Inflammatory macrophage treated with lipopolysaccharide for 4 hours (primary cell): ENCODE measurements at places on chromosomes 4 and X.
A peak's percentile ranks its signal among the peaks of the same experiment; 100 is the strongest.

GRCh38 chr4:1380368-1381151 is 25.7 kb downstream of the NKX1-1 start:
- no peak for DNase-seq

- no peak for DNase-seq
Observed at GRCh38 chr4:2024683-2025082, 15.9 kb upstream of the NELFA start.

DNA sequence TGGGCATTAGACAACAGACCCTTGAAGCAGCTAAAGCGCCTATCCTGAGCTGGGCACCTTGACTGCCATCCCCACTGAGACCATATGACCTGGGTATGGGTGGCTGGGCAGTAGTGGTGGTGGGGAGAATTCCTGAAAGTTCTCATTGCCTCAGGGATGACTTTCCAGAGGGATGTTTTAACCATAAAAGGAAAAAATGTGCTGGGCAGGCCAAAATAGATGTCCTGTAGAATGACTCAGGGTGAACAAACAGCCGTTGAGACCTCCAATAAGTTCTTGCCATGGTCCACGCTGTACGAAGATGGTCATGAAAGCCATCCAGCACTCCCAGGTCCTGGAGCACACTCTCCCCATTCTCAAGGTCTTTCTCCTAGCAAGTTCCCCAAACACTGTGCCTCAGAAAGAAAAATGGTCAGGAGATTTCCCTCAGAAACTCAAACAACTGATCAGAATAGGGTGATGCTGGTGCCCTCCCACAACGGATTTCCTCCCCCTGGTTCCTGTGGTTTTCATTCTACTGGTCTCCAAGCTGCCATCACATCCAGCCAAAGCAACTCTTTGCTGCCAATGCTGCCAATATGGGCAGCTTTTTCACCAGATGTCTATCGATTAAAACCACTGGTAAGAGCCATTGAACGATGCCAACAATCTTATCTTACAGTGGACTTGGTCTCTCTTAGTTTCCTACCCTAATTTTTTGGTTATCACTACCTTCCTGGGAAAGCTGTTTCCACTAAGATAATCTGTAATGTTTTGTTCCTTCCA is 11.2 kb downstream of the CDKN2AIP start:
- no peak for DNase-seq

DNA sequence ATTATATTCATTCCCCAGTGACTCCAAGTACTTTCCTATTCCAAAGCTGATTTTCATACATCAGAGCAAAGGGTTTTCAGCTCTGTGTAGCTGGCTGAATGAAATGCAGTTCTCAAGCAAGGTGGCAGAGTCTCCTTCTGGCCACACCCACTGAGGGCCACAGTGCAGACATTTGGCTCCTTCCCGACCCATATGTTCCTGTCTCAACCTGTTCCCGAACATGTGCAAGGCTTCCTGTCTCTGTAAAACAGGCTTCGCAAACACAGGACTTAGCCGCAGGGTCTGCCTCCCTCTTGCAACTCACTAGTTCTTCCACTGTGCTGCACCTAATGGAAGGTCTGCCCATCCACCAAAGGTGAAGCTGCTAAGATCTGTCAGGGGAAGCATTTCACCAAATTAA is 249.2 kb downstream of the MID1IP1 start:
- DNase-seq: no peak

DNA sequence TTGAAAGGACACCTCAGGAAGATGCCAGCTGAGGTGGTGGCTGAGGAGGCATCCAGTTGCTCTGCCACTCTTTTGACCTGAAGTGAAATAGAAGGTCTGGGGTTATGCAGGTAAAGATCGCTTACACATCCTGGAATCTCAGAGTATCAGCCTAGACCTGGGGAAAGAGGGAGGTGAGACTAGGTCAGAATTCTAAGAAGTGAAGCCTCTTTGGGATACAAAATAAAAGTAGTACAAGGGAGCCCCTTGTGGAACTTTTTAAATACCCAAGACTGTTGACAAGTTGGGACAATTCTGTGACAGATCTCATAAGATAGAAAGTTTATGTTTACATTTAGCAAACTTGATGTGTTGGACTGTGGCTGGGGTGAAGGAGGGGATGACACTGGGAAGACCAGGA is 263.1 kb downstream of the SPRY1 start:
- DNase-seq: peak; percentile 26

DNA sequence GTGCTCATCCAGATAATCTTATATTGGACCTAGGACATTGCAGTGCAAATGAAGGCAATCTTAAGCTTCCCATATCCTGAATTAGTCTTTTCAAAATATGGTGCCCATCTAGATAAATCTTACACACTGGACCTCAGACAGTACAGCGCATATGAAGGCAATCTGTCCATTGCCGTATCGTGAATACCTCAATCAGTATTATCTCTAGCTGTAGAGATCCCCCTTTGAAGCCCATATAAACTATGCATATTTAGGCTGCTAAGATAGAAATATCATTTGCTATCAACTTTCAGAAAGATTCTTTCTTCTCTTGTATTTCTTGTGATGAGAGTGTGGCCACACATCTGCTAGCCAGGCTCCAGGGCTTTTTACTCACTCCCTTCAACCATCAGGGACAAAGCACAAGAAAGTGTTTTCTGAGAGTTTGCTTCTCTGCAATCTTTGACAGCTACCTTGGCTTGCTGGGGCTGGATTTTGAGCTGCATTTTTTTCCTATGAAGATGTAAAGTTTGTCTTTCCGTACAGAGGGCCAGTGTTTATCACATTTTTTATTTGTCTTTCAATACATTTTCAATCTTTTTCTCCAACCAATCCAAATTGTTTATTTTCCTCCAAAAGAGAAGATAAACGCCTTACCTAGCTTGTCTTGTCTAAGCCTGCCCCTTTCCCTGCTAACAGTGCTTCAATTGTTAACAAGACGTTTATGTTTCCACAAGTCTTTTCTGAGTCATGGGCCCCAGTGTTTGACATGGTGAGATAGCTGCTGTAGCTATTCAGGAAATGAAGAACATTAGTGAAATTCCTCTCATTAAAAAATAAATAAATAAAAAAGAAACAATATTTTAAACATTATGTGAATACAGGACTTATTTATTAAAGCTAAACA is 57.6 kb upstream of the FAT1 start:
- no peak for DNase-seq

DNA sequence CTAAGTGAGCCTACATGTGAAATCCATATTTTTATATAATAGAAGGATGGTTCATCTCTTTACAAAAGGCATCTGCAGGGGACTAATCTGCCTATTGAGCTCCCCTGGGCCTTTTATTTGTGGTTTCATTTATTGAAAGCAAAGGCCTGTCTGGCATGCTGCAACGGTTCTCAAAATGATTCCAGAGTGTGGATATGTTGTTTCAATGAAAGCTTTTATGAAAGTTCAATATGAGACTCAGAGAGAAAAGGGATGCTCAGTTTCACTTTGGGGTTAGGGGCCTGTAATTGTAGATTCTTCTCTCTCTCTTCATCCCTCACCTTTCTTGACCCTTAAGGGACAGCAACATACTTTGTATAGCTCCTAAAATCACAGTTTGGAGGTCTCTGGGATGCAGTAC is 204.2 kb upstream of the CASK start:
- DNase-seq: no peak

DNA sequence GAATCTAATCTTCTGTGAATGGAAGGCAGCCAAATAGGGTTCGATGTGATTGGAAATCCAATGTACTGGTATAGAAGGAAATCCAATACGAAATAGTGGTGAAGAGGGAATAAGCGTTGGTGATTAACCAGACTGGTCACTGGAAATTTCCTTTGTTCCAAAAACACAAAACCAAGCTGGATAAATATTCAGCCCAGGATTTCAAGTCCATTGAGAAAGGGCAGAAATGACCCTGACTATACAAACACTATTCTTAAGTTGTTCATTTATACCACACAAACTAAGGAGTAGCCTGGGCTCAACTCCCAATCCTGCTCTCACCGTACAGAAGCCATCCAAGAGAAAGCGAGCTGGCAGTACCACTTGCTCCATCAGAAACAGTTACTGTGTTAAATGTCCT is 32.2 kb downstream of the PCDH19 start:
- DNase-seq: no peak

GRCh38 chr4:124277691-124278090 is 434.8 kb downstream of the ANKRD50 start:
- DNase-seq: no peak

- no peak for DNase-seq
Observed at GRCh38 chr4:138297743-138298405, 55.7 kb upstream of the SLC7A11 start.

GRCh38 chrX:19955306-19955705 is 35.6 kb downstream of the BCLAF3 start:
- DNase-seq: no peak

- DNase-seq: no peak
Observed at GRCh38 chr4:184171011-184171410, 46.7 kb downstream of the ENPP6 start.

DNA sequence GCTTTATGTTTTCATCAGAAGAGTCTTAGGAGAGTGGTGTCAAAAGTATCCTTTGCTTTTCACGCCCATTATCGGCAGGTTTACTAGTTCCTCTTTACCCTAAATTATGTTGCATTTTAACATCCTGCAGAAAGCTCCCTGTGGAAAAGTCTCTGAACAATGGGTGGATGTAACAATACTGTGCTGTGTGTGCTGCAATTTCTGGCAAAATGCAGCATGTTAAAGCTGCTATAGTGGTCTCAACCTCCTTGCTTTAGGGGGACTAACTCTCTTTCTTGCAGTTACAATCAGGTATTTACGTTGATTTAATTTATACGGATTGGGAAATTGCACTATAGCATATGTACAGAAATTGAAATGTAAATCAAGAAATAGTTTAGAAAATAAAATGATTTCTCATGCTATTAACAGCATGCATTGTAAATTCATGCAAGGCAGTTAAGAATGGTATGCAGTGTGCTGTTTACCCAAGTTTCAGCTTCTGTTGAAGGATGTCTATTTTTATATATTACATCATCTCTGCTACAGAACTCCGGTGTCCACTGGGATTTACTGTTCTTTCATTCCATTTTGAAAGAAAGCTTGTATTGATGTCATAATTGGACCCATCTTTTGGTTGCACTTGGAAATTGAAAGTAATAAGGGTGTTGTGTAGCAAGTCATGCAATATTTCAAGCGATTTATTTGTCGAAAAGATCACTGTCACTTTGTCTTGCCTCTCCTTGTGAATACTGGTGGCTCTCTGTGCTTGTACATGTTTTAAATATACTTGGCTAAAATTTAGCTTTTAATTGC is 145.7 kb downstream of the RAPGEF2 start:
- peak; percentile 56 for DNase-seq

DNA sequence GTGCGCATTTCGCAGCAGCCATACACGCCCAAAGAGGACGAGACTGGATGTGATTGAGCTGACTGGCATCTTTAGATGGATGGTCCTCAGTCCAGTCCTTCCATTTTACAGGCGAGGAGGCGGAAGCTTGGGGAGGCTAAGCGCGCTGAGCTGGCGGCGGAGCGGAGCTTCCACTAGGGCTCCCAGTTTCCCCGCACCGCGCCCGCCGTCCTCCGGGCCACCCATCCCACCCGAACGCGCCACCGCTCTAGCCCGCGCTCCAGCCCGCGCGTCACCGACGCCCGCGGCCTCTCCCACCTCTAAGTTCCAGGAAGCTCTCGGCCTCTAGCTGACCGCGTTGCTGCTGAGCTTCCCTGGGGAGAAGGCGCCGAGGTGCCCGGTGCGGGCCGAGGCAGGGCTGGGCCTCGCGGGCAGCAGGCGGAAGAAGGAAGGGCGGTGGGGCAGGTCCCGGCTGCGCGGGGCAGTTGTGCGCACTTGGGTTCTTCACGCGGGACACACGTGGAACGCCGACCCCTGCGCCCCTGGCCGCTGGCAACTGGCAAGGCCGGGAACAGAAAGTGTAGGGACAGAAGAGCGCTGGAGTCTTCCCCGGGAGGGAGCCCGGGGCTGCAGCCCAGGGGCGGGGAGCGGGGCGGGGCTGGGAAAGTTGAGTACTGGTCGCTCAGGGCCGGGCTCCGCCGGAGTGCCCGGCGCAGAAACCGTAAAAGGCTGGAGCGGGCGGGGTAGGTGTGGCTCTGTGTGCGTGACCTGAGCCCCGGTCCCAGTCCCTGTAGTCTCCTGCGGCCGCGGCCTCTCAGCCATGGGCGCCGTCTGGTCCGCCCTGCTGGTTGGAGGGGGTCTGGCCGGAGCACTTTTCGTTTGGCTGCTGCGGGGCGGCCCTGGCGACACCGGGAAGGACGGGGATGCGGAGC is at the start of gene STBD1:
Gene STBD1 (plus strand): TSS at position 763 of the 911 bp plus-strand sequence. CDS start 37 bp downstream, at position 800.
- peak; percentile 68 for DNase-seq

DNA sequence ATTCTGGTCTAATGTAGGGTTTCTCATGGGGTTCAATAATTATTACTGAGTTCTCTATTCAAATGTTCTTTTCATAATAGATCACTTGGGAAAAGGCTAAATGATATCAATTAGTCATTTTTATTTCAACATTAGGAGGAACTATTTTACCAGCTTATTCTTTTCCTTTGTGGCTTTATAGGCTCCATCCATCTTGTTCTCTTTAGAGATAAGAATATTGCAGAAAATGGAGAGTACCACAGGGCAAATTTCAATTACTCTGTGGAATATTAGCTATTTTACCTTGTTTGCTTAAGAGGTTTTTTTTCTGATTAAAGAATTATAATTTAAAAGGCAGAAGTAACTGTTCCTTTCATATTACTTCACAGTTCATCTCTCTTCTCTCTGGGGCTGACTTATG is 55.8 kb downstream of the MAP9 start:
- DNase-seq: no peak

- DNase-seq: no peak
Observed at GRCh38 chr4:57214654-57215411, 104.6 kb upstream of the IGFBP7 start.

- no peak for DNase-seq
Observed at GRCh38 chr4:168241953-168242352, 76.6 kb downstream of the DDX60 start.

DNA sequence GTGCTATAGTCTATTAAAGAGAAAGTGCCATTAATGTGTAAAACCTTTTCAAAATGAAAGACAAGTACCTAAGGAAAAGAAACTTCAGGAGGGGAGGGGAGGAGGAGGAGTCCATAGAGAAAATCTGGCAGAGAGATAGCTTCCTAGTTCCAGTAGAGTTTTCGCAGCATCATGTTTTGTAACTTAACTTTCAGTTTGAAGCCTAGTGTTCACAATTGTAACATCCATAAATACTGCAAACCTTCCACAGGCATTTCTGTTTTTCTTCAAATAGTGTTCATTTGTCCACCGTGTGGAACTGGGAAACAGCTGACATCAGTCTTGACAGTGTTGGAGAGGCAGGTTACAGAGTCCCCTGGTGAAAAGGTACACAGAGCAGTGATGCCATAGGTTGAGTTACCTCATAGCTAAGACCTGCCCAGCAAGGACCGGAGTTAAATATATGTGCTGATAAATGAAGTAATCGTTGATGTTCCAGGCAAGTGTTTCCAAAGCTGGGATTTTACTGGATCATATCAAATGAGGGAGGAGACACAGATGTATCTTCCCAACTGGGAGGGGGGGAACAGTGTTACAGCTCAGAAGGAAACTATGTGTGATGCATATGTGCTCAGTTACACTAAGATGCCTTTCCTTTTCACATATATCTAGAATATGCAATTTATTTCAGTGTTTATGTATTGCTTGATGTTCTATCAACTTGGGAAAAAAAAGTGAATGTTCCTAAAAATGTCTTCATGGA is 369.5 kb upstream of the FAM241A start:
- no peak for DNase-seq

GRCh38 chr4:182264139-182264752 is 21.0 kb downstream of the TENM3 start:
- no peak for DNase-seq
